ENCODE measurements at places on chromosomes 11 and 22. TPM values are rescaled to one million over a fixed set of nuclear protein-coding genes. Genes with fewer than 3 reads are reported as not detected.

APOBEC3H gene
- total RNA-seq = 0.59 TPM

LRP4 gene
- not detected for total RNA-seq

FOSL1 gene
- not detected for total RNA-seq

IL17REL gene
- total RNA-seq = 0.10 TPM

PTPRCAP gene
- total RNA-seq = 266 TPM

TRIM49D1 gene
- total RNA-seq = not detected

SMIM35 gene
- total RNA-seq = 4.5 TPM

All from B cell (primary cell).